Cortex of kidney (tissue), 1 donor: ENCODE measurements at places on chromosomes 5 and 9.

DNA sequence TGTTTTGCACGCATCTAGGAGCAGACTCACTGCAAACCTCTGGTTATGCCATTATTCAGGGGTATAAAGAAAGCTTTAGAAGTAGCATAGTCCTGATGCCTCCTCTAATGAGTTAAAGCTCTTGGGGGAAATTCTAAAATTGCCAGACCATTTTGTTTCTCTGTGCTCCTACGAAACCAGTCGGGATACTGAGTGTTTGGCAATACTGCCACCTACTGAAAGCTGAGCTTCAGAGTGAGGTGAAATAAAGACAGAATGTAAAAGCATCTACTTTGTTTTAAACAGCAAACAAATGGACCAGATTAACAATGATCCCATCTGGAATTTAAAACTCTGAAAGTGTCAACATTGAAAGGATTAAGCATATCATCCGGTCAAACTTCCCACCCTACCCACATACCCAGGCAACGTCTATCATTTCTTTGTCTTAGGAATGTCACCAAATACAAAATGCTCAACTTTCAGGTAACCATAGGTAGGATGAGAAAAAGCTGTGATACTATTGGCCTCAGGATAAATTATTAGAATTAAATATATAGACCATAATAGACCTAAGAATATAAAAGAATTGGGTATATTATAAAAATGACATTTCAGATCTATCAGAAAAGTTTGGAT is 77.8 kb upstream of the SHISAL2B start:
- no peak for DNase-seq

- DNase-seq, result no peak
Observed at GRCh38 chr5:22605473-22605872, 247.7 kb downstream of the CDH12 start.

DNA sequence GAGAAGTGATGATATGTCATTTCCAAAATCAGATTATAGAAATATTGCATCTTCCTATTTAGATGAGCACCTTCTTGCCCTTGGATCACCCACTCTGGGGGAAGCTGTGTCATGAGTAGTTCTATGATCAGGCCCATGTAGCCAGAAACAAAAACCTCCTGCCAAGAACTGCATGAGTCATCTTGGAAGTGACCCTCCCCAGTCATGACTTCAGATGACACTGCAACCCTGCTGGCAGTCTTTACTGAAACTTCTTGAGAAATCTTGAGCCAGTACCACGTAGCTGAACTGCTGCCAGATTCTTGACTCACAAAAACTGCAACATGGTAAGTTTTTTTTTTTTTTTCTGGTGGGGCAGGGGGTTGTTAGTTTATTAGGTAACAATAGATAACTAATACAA is 439.6 kb upstream of the PTGER4 start:
- no peak for DNase-seq

- no peak for DNase-seq
Observed at GRCh38 chr9:33690143-33690933, 105.0 kb upstream of the PRSS3 start.
